Stimulated activated CD4-positive, alpha-beta T cell treated with anti-CD3 and anti-CD28 coated beads, Interleukin-1b, Interleukin-23, amount 100 ng/mL, for 1 hour (primary cell): ENCODE measurements at places on chromosomes 4 and X.

DNA sequence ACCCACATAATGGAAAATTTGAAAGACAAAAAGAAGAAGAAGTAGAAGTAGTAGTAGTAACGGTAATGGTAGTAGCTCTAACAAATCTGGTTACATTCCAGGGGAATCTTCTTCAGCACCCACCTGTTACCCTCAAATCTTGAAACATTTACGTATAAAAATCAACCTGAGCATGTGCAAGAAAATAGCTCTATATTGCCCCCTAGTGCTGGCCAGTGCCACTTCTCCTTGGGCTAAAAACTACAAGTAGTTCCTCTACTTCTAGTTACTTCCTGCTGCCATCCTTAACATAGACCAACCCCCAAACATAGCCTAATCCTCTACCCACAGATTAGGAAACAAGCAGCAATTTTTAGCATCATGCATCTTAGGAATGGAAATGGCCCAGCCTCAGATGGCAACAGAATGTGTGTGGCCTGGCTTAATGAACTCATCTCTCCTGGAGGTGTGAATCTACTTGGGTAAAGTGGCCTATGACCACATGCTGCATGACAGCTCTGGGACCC lies 3.1 kb downstream of the PDGFC start:
- no peak for DNase-seq

DNA sequence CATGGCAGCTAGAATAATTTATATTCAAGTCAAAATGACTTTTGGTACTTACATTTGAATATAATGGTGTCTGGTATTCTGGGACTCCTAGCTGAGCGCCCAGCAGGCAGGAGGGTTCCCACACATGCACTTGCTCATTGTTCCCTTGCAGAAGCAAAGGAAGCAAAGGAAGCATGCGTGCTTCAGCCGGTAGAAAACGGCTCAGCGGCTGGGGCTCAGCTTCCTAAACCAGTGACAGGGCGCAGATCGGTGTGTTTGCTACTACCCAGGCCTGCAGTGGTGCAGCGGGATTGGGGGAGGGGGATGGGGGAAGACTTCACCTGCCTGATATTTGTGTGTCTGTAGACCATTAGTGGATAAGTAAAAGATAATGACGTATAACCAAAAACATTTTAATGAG lies 978.3 kb upstream of the TENM3 start:
- DNase-seq, result no peak

GRCh38 chr4:161285461-161285860 lies 878.3 kb downstream of the FSTL5 start:
- DNase-seq, result no peak

- DNase-seq, result no peak
Observed at GRCh38 chr4:189084671-189085070, 856.0 kb upstream of the FRG1 start.

GRCh38 chr4:74665346-74665745 lies 129.0 kb downstream of the BTC start:
- DNase-seq, result no peak

- no peak for DNase-seq
Observed at GRCh38 chrX:37314531-37314930, 34.6 kb upstream of the PRRG1 start.
